ENCODE measurements at places on chromosomes 12 and 14. TPM values are rescaled to one million over a fixed set of nuclear protein-coding genes. Genes with fewer than 3 reads are reported as not detected.

The TMEM30B gene
- 2.0 TPM for polyA plus RNA-seq

The IGF1 gene
- 30.3 TPM for polyA plus RNA-seq

The C12orf54 gene
- polyA plus RNA-seq: 1.1 TPM

The TIMM9 gene
- polyA plus RNA-seq: not detected

GRCh38 chr12:2682296-2683251 is 112.2 kb upstream of the FKBP4 start:
- no peak for DNase-seq

- DNase-seq: peak; percentile 50
Measured at GRCh38 chr12:130086248-130086647, 76.0 kb upstream of the FZD10 start.

DNA sequence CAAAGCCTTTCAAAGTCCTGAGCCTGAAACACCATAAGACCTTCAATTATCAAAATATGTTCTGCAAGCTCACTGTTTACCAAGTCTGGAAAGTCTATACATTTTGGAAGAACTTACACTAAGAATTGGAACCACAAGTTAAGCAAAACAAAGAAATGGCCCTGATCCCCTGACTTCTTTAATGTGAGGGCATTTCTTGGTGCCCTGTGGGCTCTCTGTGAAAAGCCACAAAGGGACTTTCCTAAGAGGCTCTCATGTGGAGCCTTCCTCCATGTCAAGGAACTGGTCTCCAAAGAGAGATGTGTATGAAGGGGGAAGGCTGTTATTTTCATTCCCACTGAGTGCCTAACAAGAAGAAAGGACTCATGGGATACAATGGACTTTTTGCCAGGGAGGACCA is 13.5 kb upstream of the MYH6 start:
- no peak for DNase-seq

DNA sequence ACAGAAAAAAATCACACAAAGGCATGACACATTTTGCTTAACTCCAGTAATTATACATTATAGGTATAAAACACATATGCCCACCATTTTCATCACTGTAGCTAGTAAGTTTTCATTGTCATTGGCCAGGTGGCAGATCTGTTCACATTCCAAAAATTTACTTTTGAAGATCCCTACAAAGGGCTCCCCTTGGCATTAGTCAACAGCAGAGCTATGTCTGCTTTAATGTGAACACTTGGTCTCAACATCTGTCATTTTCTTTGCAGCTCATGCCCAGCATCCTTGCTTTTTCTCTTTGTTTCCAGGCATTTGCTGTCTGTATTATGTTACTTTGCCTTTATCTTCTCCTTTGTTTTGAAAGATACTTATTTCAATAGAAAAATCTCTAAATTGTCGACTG is 519.1 kb upstream of the FOXG1 start:
- DNase-seq: no peak
